Mammary epithelial cell (primary cell): ENCODE measurements at places on chromosomes 4 and X.

GRCh38 chrX:149962859-149963757 lies 24.8 kb upstream of the EOLA2 start:
- DNase-seq: peak; percentile 49

DNA sequence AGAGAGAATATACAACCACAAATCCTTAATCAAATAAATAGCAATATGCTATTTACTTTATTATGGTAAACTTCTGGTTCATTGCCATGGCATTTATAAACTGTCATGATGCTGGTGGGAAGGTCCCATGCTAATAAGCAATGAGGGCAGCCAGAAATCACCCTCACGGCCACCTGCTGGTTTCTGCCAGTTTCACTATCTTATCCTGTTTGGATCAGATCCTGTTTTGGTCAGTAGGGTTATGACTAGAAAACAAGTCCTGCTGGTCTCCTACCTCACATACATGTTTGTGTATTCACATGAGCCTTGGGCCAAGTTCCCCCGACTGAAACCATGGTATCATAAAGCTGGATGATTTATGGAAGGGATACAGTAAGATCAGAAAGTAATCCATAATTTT lies 28.1 kb downstream of the XAGE5 start:
- no peak for DNase-seq

DNA sequence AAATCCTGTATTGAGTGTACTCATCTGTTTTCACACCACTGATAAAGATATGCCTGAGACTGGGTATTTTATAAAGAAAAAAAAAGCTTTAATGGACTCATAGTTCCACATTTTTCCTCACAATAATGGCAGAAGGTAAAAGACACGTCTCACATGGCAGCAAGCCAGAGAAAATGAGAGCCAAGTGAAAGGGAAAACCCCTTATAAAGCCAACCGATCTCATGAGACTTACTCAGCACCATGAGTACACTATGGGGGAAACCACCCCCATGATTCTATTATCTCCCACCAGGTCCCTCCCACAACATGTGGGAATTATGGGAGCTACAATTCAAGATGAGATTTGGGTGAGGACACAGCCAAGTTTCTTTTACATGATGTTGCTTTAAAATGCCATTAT lies 171.9 kb downstream of the GALNTL6 start:
- DNase-seq: peak; percentile 5

DNA sequence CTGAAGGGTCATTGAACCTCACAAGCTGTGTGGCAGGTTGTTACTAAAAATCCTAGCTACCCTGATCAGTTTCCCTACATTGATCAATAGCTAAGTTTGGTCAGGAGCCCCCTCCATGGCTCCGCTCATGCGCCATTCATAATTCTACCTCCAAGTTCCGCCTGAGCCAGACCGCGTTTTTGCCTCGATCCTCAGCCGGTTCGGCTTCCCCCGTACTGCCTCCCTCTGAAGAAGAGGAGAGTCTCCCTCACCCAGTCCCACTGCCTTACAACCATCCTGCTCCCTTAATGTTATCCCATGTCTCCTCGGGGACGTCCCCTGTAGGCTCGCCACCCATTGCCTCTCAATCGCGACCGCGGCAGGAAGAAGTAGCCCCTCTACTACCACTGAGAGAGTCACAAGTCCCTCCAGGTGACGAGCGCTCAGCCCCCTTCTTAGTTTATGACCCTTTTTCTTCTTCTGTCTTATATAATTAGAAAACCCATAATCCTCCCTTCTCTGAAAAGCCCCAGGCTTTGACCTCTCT lies 158.2 kb downstream of the DEFB131A start:
- DNase-seq: no peak

DNA sequence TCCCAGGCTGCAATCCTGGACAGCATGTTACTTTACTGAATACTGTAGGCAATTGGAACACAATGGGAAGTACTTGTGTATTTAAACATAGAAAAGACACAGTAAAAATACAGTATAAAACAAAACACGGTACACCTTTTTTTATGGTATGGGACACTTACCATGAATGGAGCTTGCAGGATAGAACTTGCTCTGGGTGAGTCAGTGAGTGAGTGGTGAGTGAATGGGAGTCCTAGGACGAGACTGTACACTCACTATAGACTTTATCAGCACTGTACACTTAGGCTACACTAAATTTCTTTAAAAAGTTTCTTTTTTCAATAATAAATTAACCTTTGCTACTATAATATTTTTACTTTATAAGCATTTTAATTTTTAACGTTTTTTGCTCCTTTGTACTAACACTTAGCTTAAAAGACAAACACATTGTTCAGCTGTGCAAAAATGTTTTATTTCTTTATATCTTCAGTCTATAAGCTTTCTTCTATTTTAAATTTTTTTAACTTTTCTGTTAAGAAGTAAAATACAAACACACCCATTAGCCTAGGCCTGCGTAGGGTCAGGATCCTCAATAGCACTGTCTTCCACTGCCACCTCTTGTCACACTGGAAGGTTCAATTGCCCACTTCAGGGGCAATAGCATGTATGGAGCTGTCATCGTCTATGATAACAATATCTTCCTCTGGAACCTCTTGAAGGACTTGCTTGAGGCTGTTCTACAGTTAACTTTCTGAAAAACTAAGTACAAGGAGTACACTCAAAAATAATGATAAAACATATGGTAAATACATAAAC lies 293.5 kb upstream of the FSTL5 start:
- DNase-seq: peak; percentile 82

GRCh38 chr4:87257523-87257922 lies 37.1 kb upstream of the KLHL8 start:
- DNase-seq: no peak

DNA sequence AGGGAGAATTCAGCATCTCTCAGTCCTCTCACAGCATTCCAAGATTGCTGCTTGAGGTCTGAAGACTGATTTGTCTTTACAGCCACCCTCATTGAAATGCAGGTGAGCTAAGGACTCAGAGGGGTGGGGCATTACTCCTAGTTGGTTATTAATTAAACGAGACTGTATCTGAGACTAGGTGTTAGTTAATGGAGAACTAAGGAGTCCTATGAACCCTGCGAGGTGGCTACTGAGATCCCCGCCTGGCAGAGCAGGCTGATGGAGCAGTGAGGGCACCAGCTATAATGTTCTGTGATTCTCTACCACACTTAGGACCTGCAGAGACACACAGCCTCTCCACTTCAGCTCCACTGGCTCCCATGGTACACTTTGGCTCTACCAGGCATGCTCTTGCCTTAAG lies 215.3 kb downstream of the MID1IP1 start:
- DNase-seq: no peak

GRCh38 chr4:56123051-56123450 lies 174.3 kb downstream of the CEP135 start:
- DNase-seq: no peak

DNA sequence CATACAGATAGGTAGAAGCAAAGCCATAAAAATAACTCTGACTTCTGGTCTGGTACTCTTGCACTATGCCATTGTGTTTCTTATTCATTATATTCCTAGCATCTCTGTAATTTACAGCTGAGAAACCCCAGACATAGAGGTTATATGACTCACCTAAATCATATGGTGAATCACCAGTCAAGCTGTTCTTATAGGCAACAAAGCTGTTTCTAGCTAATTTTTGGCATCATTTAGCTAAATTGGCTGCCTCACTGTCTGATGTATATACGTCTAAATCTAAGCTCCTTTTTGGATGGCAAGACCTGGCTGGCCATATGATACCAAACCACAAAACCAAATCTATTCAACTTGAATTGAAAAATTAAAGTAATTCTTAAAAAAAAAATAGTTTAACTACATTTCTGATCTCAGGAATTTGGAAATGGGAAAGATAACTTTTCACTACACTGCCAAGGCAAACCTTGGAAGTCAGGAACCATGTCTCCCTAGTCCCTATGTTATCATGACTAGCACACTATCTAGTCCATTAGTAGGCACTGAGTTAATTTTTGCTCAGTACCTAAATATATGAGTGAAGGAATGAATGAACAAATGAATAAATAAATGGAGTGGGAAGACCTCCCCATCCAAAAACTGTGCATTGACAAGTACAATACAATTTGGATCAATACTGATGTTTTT lies 41.3 kb upstream of the STAG2 start:
- peak; percentile 63 for DNase-seq

GRCh38 chrX:153816831-153817690 lies 13.3 kb downstream of the PDZD4 start:
- DNase-seq: no peak

DNA sequence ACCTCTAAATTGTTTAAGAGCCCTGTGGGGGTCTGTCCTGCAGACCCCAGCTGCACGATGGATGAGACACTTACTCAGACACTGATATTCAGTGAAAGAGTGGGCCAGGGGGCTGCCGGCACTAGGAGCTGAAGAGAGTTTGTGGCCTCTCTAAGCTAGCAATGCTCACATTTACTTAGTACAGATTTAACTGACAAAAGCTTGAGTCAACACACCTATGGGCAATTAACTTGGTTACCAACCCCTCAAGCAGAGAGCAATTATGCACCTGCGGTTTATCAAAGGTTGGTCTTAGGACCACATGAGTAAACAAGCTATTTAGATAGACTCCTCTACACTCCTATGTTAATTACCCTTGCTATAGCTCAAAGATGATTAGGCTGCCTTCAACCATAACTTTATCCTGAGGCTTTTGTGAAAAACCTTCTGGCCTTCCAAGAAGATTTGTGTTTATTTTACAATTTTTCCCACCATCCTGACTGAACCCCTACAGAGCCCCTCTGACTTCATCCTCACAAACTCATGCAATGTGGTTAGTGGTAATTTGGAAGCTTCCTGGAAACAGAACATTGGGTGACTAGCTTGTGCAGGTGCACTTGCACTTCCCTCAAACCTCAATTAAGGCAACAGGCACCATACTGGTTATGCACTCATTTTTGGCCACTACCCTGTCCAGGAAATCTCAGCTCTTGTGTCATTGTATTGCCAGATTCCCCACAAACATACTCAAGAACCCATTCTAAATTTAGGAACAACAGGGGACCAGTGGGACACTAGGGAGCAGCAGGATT lies 234.4 kb upstream of the ITM2A start:
- no peak for DNase-seq
